Osteoblast (primary cell): ENCODE measurements at places on chromosomes 16 and 17. TPM values are rescaled to one million over a fixed set of nuclear protein-coding genes. Genes with fewer than 3 reads are reported as not detected.

DNA sequence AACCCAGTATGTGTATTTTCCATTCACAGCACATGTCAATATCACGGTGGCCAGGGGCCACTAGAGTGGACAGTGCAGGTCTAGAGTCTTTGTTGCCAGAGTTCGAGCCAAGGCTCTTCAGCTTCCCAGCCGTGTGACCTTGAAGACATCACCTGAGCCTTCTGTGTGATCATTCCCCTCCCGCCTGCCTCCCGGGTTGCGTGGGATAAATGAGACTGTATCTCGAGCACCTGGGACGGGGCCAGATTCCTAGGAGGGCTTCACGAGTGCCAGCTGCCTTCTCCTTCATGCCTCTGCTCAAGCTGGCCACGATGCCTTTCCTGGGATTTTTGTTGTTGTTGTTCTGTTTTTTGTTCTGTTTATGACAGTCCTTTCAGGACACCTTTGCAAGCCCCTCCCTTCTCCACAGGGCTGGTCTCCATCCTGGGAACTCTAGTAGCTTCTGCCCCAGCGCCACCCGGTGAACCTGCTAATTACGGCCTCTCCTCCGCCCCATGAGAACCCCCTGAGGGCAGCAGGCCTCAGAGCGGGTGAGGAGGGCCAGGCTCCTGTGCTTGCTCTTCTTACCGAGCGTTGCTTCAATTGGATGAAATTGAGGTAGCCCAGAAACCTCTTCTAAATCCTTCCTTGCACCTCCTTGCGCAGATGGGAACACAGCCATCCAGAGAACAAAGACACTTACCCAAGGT, 3.9 kb downstream of the SPNS2 start:
- no peaks in the 10 kb centered on the region for H3K36me3 ChIP-seq
- H3K4me3 ChIP-seq = no peak overlapping the region
- H3K4me1 ChIP-seq = no peaks in the 10 kb centered on the region

DNA sequence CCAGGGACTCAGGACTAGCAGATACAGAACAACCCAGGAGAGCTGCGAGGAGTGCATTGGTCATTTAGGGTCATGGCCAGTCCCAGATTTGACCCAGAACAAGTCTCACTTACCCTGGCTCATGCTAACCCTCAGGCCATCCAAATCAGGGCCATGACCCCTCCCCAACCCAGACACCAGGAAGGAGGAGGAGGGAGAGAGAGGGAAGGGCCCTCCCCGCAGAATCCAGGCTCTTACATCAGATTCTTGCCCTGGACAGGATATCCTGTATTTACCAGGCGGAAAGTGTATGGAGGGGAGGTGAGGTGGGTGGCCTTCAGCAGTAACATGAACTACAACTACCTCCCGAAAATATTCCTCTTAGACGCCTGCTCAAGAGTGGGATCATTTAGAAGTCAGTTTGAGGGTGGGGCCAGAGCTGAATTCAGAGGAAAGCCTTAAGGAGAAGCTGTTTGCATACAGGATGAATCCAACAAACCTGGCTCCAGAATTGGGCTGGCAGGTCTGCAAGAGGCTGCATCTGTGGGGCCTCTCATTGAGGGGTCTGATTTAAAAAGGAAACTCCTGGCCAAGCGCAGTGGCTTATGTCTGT, 2.1 kb downstream of the VAT1 start:
- peaks cover 31% of the 10 kb centered on the region for H3K36me3 ChIP-seq
- peaks cover 30% of the 10 kb centered on the region for H3K4me1 ChIP-seq
- H3K4me3 ChIP-seq = peak overlapping the region; percentile 16
- peak; percentile 61 for DNase-seq
- H3K27ac ChIP-seq = peak overlapping the region; percentile 20

- H3K36me3 ChIP-seq = no peaks in the 10 kb centered on the region
- no peak for DNase-seq
- H3K4me3 ChIP-seq = no peak overlapping the region
- H3K4me1 ChIP-seq = no peaks in the 10 kb centered on the region
Observed at GRCh38 chr16:79303959-79304387, 296.6 kb downstream of the MAF start.

DNA sequence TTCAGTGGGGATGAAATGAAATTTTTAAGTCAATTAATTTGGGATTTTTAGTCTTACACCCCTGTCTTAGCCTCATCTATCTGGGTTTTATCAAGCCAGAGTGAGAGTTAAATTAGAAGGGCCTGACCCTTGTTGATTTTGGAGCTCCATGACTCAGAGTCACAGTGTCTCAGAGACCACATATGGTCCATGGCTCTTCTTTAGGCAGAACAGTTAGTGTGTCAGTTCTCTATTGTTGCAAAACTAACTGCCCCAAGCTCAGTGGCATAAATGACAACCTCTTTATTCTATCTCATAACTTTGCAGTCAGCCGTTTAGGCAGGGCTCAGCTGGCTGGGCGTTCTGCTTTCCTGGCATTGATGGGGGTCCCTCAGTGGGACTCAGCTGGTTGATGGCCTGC, 44.7 kb downstream of the IRF8 start:
- H3K36me3 ChIP-seq = no peaks in the 10 kb centered on the region
- H3K27ac ChIP-seq = no peak overlapping the region
- no peaks in the 10 kb centered on the region for H3K4me1 ChIP-seq

DNA sequence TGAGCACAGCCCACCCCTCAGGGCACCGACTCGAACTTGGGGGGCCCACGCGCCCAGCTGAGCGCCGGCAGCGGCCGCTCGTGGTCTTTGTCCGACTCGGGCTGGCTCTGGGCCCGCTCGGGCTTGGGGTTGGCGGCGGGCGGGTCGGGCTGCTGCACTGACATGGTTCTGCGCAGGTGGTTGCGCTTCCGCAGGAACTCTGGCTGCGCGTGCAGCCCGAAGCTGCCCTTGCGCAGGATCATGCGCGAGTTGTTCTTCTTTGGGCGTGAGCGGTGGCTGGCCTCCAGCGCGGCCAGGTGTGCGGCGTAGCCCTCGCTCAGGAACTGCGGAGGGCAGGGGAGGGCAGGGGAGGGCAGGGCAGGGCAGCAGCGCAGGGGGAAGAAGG, 11.1 kb downstream of the PIMREG start:
- H3K4me1 ChIP-seq = peaks cover 16% of the 10 kb centered on the region
- H3K27me3 ChIP-seq = peaks cover 4% of the 10 kb centered on the region
- no peak overlapping the region for H3K27ac ChIP-seq
- peak overlapping the region; percentile 55 for H3K4me3 ChIP-seq
- peaks cover 2% of the 10 kb centered on the region for H3K36me3 ChIP-seq

DNA sequence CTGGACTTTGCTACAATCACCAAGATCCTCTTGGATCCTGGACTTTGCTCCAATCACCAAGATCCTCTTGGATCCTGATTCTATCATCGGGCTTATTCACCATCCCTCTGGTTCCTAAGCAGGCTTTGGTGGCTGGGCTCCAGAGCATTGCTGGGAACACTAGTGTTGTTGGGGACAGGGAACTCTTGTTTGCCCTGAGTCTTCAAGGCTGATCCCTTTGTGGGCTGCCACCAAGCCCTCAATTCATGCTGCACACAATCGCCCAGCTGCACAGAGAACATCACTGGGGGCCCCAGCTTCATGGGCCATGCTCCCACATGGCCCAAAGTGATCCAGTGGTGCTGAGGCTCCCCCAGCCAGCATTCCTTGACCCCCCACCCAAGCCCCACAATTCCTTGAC, 88.3 kb downstream of the TMEM132E start:
- no peaks in the 10 kb centered on the region for H3K4me1 ChIP-seq
- H3K27me3 ChIP-seq = peaks cover 4% of the 10 kb centered on the region
- no peak overlapping the region for H3K4me3 ChIP-seq

DNA sequence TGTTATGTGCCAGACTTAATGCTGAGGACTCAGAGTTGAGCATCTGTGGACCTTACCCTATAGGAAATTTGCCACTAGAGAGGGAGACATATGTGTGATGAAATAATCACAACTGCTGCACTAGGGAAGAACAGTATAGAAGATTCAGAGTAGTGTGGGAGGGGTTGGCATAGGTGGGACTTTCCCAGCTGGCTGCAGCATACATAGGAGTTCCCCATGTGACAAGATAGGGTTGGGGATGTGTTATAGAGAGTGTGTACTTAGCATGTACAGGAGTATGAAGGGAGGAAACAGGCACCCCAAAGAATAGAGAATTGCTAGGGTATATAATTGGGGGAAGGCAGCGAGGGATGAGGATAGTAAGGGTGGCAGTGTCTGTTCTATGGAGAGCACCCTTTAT, 2.9 kb downstream of the NUP93 start:
- DNase-seq = peak; percentile 21
- H3K36me3 ChIP-seq = no peaks in the 10 kb centered on the region
- no peaks in the 10 kb centered on the region for H3K27me3 ChIP-seq
- no peak overlapping the region for H3K27ac ChIP-seq
- peaks cover 27% of the 10 kb centered on the region for H3K4me1 ChIP-seq

The MYH8 gene
- not detected in 2 replicates for total RNA-seq

The TMEM106A gene
- 5.1 and 5.6 TPM in 2 replicates for total RNA-seq

The ABCA10 gene
- total RNA-seq = 0.88 and 1.8 TPM in 2 replicates
